ENCODE measurements at places on chromosomes 5 and 9. TPM values are rescaled to one million over a fixed set of nuclear protein-coding genes. Genes with fewer than 3 reads are reported as not detected.

BHMT2 gene
- 0.89 TPM for total RNA-seq

KCNIP1 gene
- 1.9 TPM for total RNA-seq

DNA sequence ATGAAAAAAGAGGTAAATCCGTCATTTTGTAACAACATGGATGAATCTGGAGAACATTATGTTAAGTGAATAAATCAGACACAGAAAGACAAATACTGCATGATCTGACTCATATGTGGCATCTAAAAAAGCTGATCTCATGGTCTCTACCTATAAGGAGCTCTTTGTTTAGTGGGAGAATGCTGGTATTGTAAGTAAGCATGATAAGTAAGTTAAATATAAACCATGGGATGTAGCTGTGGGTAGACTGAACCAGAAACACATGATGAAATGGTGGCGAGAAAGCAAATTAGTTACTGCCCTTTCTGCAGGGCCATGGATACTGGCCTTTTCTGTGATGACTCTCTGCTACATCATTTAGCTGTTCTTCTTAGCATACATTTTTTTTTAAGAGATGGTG, 66.4 kb upstream of the RUSC2 start:
- H3K36me3 ChIP-seq: no peaks in the 10 kb centered on the region
- no peak for DNase-seq
- no peak overlapping the region for H3K27ac ChIP-seq
- H3K4me3 ChIP-seq: no peak overlapping the region
- H3K27me3 ChIP-seq: no peaks in the 10 kb centered on the region
- H3K4me1 ChIP-seq: no peaks in the 10 kb centered on the region

GRCh38 chr5:107023732-107024131, 647.0 kb downstream of the EFNA5 start:
- H3K27me3 ChIP-seq: no peaks in the 10 kb centered on the region
- H3K4me3 ChIP-seq: no peak overlapping the region
- no peaks in the 10 kb centered on the region for H3K4me1 ChIP-seq
- H3K27ac ChIP-seq: no peak overlapping the region
- DNase-seq: no peak

ETF1 gene
- total RNA-seq: 99.4 TPM

CXCL14 gene
- total RNA-seq: not detected

DNA sequence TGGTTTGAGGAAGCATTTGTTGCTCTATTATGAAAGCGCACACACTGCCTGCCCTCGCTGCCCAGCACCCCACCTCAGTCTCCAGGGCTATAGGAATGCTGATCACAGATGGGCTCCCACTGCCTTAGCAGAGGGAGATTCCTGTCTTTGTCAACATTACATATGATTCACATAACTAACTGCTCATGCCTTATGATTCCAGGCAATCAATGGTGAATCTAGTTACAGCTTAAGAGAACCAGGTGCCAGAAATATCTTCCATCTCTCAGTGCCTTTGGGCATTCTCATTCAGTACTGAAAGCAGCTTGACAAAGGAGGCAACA, 458.9 kb upstream of the C9orf72 start:
- DNase-seq: no peak
- H3K27ac ChIP-seq: no peak overlapping the region

SUSD3 gene
- total RNA-seq: 4.0 TPM

DNA sequence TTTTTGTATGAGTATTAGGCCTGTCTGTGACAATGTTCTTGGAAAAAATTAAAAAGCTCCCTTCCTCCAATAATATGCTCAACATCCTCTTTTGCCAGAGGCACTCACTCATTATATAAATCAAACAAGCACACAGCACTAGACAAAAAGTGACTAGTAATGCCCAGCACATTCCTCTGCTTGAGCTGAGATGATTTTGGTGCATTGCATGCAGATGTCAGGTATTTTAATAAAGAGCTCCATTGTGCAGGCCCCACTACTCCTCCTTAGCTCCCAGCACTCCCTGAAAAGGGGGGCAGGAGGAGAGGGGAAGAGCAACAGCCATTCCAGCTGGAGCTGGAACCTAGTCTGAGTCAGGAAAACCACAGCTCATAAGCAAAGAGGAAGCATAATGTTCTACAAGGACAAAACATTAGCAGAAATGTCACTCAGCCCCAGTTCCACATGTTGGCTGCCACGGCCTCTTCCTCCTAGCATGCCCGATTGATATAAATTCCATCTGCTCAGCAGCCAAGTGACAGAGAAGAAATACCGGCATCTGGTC, 348.5 kb downstream of the BNC2 start:
- H3K27me3 ChIP-seq: no peaks in the 10 kb centered on the region
- no peak for DNase-seq
- H3K27ac ChIP-seq: peak overlapping the region; percentile 9
- H3K4me1 ChIP-seq: no peaks in the 10 kb centered on the region
- no peaks in the 10 kb centered on the region for H3K36me3 ChIP-seq

GRCh38 chr5:134444941-134445471, 33.3 kb upstream of the CDKN2AIPNL start:
- no peak overlapping the region for H3K27ac ChIP-seq
- H3K4me1 ChIP-seq: no peaks in the 10 kb centered on the region
- DNase-seq: no peak
- H3K27me3 ChIP-seq: no peaks in the 10 kb centered on the region
- no peaks in the 10 kb centered on the region for H3K36me3 ChIP-seq
- no peak overlapping the region for H3K4me3 ChIP-seq

LHX3 gene
- not detected for total RNA-seq

DNA sequence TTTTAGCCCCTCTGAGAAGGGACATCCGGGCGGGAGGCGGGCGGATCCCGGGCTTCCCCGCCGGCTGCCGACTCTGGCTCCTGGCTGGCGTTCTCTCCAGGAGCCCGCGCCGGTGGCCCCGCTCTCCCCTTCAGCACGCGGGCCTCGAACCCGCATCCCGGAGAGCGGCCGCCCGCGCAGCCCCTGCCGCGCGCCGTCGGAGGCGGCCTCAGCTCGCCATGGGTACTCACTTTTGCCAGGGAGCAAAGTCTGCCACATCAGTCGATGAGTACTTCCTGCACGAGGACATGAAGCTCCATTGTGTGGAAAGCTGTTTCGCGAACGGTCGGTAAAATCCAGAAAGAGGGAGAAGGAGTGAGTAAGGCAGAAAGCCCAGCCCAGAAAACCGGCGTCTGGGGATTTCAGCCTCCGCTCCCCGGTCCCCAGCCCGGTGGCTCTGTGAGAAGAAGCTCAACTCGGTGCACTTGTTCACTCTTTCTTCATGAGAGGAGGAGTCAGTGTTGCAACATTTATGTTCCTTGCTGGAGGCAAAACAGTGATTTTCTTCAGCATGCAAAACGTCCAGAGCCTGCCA, at the start of gene PRLR:
Gene PRLR (minus strand): TSS at position 450 of the 574 bp plus-strand sequence. CDS start 140,867 bp downstream, outside the sequence.
- H3K4me3 ChIP-seq: peak within 1 kb of the TSS; percentile 32
- DNase-seq: peak; percentile 35
- H3K4me1 ChIP-seq: peaks cover 13% of the 10 kb centered on the region
- peaks cover 5% of the 10 kb centered on the region for H3K27me3 ChIP-seq

GRCh38 chr9:27671636-27672035, 98.4 kb upstream of the C9orf72 start:
- H3K27ac ChIP-seq: no peak overlapping the region
- H3K4me3 ChIP-seq: no peak overlapping the region
- H3K27me3 ChIP-seq: no peaks in the 10 kb centered on the region

DNA sequence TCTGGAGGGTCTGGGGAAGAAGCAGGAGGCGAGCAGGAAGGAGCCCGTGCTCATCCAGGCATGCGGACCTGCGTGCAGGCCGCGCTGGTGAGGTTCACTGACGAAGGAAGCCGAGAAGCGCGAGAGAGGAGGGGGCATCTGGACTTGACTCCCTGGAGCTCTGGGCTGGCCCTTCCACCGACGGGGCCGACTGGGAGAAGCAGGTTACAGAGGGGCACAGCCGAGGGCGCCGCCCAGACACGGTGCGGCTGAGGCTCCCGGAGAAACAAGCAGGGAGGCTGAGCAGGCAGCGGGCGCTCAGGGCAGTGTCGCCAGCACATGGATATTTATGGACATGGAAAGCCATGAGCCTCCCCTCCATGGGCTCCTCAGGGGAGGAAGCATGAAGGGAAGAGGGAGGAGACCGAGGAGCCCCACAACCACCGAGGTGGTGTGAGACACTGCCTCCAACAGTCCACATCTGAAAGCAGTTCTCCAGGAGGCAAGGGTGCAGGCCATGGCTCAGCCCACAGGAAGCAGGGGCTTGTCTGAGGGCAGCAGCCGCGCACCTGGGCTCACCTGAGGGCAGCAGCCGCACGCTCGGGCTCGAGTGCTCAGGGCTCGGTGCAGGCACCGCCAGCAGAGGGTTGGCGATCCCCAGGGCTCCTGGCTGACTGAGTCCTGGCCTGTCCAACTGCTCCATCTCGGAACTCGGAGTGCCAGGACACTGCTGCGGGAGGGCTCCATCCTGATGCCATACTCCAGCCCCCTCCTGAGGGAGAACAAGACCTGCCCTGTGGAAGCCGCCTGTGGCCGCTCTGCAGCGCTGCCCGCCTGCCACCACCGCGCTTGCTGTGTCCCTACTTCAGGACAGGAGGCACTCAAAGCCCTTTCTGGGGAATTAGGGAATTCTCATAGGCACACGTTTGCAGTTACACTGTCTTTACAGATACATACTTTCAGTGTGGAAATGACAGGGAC, 15.7 kb upstream of the INPP5E start:
- H3K27ac ChIP-seq: no peak overlapping the region
- no peak for DNase-seq
- H3K4me3 ChIP-seq: no peak overlapping the region

FREM1 gene
- 4.7 TPM for total RNA-seq

DNA sequence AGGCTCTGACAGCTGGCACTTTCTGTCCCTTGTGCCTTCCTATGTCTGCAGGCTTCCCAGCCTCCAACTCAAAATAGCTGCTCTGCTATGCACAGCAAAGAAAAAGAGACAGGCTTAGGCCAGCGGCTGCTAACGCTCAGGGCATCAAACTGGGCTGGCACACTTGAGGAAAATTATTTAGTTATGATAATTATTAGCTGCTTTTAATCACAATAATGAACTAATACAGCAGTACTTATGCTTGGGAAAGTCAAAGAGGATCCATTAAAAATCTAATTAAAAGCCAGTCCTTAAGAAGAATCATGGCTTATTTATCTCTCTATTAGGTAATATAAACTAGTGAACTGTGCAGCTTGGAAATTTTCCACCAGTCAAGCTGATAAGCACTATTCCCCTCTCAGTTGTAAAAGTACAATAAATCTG, 233.2 kb downstream of the SLIT3 start:
- no peak for DNase-seq
- H3K4me1 ChIP-seq: peaks cover 7% of the 10 kb centered on the region
- H3K27ac ChIP-seq: no peak overlapping the region
- no peaks in the 10 kb centered on the region for H3K27me3 ChIP-seq
- no peaks in the 10 kb centered on the region for H3K36me3 ChIP-seq
